ENCODE measurements at places on chromosomes 2 and 18.
A peak's percentile ranks its signal among the peaks of the same experiment; 100 is the strongest.

- no peak for DNase-seq
These were observed 162.3 kb upstream of the CCDC68 start for GRCh38 chr18:55121397-55122170.

DNA sequence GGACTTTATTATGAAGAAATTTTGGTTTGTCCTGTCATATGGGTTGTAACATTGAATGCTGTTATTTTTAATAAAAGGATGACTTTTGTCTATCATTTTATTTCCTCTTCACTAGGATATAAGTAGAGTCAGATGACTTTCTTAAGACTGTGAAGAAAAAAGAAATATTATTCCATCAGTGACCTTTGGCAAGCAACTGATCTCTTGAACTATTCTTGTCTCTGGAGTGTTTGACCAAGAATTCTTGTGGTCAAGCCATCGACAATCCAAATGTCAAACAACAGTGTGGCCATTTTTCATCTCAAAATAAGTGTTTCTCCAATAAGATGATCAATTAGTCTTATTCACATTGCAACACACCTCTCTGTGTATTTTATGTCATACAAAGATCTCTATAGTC, 24.9 kb downstream of the HOXD1 start:
- DNase-seq = no peak

DNA sequence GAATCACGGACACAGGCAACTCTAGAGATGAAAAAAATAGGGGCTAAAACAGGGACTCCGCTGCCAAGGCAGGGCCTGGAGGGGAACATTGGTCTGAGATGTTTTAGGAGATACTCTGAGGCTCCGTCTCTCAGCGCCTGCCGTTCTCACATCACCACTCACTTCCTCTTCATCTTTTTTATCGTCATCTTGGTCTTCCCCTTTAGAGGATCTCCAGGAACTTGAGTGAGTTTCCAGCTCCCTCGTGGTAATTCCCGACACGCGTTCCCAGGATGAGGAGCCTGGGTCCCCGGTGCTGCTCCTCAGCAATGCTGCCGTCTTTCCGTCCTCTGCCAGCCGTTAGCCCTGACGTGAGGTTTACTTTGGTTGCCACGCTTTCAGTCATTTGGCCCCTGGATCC, 16.1 kb downstream of the MLPH start:
- no peak for DNase-seq

GRCh38 chr2:191318729-191319078, 73.5 kb downstream of the MYO1B start:
- DNase-seq = peak; percentile 81

GRCh38 chr18:44518091-44518615, 162.5 kb upstream of the SETBP1 start:
- peak; percentile 75 for DNase-seq

- no peak for DNase-seq
These were observed 16.1 kb upstream of the STAT4 start for GRCh38 chr2:191166756-191167445.

Measured in bronchial epithelial cell (primary cell).